ENCODE measurements at places on chromosomes 7 and 10. TPM values are rescaled to one million over a fixed set of nuclear protein-coding genes. Genes with fewer than 3 reads are reported as not detected.

GRCh38 chr7:43467406-43467805, 115.5 kb upstream of the STK17A start:
- DNase-seq: no peak

DNA sequence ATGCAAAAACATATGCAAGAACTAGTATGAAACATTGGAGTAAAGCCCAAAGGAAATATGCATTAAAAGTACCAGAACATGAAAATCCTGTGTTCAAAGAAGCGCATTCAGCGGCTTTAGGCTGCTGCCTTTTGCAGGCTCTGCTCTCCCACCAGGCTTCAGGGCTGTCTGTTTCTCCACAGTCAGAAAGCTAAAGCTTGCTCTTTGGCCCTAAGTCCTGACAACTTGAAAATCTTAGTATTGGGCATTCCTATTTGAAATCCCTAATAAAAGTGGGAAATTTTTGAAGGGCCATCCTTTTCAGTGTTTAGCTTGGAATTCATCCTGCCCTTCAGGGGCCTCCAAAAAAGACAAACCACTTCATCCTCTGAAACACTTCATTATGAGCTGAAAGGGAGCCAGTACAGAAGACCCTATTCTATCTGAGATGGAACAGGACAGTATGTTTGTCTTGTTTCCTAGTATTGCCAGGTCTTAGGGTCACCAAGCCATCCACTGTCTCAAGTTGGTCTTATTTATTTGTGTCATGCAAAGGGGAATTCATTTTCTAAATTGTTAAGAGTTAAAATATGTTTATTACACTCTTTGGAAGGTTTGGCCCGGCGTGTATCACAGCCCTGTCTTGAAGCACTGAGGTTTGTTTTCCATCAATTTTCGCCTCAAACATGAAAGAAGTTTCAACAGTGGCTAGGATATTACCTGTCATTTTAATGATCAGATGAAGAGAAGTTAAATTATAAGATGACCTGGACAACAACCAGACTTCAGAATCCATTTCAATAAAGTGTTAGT, 326.3 kb upstream of the BMPER start:
- DNase-seq: no peak

The TFEC gene
- total RNA-seq: 10.3 TPM

DNA sequence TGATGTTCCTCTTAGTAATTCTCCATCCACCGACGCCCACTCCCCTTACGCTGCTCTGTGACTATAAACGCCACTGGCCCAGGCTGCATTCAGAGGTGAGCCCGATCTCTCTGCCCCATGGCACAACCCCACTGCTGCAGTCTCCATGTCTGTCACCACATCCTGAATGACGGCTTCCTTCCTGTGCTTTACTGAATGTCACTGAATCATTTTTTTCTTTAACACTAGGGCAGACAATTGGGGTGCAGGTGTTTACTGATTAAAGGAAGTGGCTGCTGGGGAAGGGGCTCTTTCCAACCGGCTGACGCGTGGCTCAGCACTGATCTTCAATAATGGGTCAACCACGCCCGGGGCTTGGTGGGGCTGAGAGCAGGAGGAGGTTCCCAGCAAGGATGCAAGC, 208.3 kb downstream of the USP6NL start:
- no peak for DNase-seq

The EPHB4 gene
- total RNA-seq: 49.5 TPM

The TMEM213 gene
- not detected for total RNA-seq

DNA sequence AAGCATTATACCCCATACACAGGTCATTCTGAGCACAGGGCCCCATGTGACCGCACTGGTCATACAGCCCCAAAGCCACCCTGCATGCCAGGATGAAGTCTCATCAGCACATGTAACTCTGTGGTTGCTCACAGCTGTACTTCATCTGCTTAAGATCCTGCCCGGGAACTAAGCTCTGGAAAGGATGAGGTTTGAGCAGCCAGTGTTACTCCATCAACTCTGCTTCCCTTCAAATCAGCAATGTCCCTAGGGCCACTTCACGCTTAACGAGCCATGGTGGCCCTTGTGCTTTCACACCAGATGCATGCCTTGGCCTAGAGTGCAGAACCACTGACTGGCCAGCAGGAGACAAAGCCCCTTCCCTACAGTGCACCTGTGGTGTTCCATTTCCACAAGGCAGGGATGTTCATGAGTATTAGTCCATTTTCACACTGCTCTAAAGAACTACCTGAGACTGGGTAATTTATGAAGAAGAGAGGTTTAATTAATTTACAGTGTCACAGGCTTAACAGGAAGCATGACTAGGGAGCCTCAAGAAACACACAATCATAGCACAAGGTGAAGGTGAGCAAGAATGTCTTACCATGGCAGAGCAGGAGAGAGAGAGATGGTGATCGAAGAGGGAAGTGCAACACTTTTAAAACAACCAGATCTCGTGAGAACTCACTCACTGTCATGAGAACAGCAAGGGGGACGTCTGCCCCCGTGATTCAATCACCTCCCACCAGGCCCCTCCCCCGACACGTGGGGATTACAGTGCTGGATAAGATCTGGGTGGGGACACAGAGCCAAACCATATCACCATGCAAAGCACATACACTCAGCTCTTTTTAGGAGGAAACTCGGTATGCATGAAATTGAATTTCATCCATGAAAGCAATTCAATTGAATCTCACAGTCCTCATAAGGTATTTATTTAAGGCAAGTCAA, 149.0 kb upstream of the CDCA7L start:
- no peak for DNase-seq
